ENCODE measurements at places on chromosomes 5 and 9.

GRCh38 chr5:146009020-146009419, 72.6 kb downstream of the SH3RF2 start:
- no peak for DNase-seq

- no peak for DNase-seq
Observed at GRCh38 chr9:74071502-74071901, 425.6 kb upstream of the RORB start.

DNA sequence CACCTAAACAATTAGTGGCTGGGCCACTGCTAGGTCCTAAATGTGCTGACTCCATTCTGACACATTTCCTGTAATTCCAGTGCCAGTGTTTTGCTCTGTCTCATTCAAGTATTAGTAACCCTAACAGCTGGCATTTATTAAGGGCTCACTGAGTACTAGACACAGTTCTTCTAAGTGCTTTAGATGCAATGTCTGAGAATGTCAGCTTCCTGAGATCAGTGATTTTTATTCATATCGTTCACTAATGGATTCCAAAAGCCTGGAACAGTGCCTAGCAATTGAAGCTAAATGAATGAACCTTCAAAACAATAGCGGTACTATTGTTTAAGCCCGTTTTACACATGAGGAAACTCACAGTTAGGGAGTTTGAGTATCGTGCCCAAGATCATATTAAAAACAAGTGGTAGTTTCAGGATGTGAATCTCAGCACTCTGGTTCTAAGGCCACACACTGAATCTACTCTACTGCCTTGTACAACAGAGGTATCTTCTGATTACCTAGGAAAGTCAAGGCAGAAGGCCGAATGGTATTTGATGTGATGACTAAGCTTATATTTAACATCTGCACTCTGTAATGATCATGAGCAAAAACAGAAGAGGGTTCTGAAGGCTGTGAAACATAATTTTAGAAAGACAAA, 304.0 kb downstream of the PJA2 start:
- DNase-seq = no peak

- no peak for DNase-seq
Observed at GRCh38 chr5:2575871-2576270, 175.6 kb downstream of the IRX2 start.

- no peak for DNase-seq
Observed at GRCh38 chr5:1471997-1472963, 27.0 kb upstream of the SLC6A3 start.

- DNase-seq = no peak
Observed at GRCh38 chr9:130631331-130632080, 32.9 kb upstream of the PRDM12 start.

- no peak for DNase-seq
Observed at GRCh38 chr9:127923771-127924170, 6.8 kb downstream of the PIP5KL1 start.

DNA sequence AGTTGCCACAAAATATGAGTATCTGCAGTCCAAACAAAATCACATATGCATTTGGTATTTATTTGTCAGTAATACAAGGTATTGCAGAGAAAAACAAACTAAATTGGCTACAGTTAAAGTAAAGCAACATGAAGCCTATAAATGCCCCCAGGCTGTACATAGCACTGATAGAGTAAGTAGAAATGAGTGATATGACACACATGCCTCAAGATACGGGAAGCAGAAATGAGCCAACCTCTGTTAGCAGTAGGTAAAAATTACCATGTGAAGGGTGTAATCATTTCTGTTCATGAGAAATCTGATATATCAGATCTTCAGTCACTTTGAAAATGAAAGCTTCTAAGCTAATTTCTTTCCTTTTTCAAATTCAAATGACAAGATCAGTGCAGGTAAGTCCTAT, 131.1 kb downstream of the CHSY3 start:
- no peak for DNase-seq

GRCh38 chr5:117220730-117221129, 646.1 kb upstream of the SEMA6A start:
- DNase-seq = no peak

- DNase-seq = no peak
Observed at GRCh38 chr5:151784141-151784540, 12.4 kb downstream of the G3BP1 start.

- no peak for DNase-seq
Observed at GRCh38 chr9:93480728-93481324, 27.4 kb upstream of the FAM120AOS start.

All from substantia nigra (tissue), 51 donors.